ENCODE measurements at places on chromosomes 7 and 10.

DNA sequence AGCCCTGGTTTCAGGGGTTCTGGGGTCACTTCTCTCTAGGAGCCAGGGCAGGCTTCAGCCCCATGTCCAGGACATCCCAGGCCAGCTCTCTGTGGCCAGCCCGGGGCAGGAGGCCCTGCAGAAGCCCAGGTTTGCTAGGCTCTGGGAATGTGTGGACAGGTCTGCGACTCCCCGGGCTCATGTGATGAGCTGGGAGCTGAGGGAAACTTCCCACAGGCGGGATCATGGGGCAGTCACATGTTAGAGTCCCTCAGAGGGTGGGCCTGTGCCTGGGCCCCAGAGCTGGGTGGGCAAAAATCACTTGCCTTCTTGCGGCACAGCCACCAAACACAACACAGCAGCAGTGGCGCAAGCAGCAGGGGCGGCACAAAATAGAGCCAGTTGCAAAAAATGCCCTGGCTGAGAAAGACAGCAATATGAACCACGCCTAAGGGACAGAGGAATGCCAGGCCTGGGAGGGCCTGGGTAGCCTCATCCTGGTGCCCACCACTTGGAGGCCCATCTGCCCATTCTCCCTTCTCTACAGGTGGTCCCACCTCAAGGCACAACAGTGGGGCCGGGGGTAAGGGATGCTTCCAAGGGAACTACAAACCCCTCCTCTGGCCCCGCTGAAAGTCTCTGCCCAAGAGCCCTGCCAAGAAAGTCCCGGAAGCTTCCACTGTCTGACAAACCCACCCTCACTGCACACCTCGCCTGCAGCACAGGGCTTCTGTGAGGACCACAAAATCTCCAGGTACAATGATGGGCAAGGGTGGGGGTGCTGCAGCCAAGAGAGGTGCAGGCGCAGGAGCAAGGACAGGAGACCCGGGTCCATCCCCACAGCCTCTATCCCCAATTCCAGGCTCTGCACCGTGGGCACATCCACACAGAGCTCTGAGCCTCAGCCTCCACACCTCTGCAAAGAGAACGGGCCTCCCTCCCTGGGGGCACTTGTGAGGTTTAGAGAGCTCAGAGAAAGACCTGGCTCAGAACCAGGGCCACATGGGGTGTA, 34.6 kb upstream of the ANTXRL start:
- no peak for DNase-seq

GRCh38 chr7:140966561-140967233, 42.0 kb upstream of the BRAF start:
- no peak for DNase-seq

- DNase-seq: no peak
Observed at GRCh38 chr7:120869700-120870099, 11.8 kb upstream of the TSPAN12 start.

DNA sequence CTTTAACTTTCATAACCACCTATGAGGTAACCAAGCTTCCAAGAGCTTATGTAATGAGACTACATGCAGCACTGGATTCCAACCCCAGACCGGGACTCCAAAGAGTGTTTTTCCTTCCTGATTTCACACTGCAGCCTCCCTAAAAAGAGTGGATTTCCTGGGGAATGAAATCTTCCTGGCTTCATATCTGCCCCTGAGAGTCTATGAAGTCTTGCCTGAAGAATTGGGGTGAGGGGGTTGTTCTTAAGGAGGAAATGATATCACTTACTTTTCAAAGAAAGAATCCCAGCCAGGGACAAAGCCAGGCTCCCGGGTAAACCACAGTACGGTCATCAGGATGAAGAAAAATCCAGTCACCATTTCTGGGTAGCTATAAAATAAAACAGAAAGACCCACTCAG, 29.7 kb downstream of the STMP1 start:
- DNase-seq: peak; percentile 43

- DNase-seq: no peak
Observed at GRCh38 chr10:88828310-88828709, 23.3 kb downstream of the ANKRD22 start.

DNA sequence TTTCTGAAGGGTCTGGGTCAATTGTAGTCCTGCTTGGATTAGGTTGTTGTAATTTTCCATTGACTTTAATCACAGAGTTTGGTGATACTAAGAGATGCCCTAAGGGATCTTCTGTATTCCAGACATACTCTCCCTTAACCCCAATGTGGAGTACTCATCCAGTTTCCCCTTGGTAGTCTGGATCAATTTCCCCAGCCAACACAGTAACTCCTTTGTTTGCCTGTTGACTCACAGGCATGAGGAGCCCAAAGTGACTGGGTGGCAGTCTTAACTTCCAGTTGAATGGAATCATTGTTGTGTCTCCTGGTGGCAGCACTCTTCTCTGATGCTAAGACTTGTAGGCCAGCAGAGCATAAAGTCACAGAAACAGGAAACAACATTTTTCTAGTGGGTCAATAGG, 41.5 kb upstream of the PIK3CG start:
- no peak for DNase-seq

DNA sequence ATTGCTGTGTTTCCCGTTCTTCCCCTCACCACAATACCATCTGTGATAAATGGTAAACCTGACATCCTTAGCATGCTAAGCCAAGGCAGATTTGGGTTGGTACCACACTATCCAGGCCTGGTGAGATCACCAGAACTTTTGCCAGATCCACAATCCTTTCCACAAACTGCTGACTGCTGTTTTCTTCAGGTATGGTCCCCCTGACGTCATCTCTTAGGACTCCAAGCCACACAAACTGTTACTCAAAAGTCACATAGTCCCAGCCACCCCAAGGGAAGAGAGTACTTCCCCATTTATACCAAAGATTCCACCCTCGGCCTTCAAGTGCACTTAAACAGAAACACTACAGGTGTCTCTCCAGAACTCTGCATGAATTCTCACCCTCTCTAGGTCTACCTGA, 34.8 kb downstream of the SLC25A13 start:
- DNase-seq: no peak

GRCh38 chr7:27410812-27411544, 168.4 kb downstream of the EVX1 start:
- DNase-seq: no peak

All from brain microvascular endothelial cell (primary cell).